ENCODE measurements at places on chromosomes 5 and 9.

- DNase-seq, result no peak
These were observed 78.4 kb downstream of the NDFIP1 start for GRCh38 chr5:142186857-142187594.

- no peak for DNase-seq
These were observed 933 bp upstream of the TGFBR1 start for GRCh38 chr9:99103901-99104458.

DNA sequence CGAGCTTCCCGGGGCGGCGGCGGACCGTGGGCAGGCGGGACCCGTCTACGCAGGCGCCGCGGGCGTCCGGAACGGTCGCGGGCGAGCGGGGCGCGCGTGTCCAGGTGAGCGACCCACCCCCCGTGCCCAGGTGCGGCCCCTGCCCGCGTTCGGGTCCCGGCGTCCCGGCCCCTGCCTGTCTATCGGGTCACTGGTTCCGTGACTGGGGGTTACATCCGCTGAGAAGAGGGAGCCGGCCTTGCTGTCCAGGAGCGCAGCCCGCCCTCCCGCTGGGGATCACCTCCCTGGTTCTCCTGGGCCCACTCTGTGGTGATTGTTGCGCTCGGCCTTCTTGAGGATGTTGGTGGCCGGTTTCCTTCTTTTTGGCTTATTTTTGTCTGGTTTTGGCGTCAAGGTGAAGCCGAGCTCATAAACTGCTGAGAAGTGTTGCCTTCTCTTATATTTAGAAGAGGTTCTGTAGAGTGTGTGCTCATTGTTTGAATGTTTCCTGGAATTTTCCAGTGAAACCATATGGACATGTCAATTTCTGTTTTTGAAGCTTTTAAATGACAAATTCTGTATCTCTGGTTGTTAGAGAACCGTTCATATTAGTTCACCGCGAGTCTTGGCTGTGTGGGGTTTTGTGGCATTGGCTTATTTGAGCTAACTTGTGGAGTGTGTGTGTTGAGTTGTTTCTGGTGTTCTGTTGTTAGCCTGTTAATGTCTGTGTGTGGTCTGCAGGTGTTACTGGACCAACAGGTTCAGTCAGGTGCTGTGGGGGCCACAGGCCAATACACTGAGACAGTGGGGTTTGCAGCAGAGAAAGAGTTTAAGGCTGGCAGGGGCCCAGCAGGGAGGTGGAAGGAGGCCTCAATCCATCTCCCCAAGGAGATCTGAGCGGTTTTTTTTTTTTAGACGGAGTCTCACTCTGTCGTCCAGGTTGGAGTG, 621 bp downstream of the CEP72 start:
- DNase-seq, result no peak

GRCh38 chr5:11681796-11682195, 222.4 kb downstream of the CTNND2 start:
- no peak for DNase-seq

- no peak for DNase-seq
These were observed 215.7 kb upstream of the OTULINL start for GRCh38 chr5:14365831-14366430.

- no peak for DNase-seq
These were observed 64.7 kb upstream of the ATG10 start for GRCh38 chr5:81907012-81907635.

DNA sequence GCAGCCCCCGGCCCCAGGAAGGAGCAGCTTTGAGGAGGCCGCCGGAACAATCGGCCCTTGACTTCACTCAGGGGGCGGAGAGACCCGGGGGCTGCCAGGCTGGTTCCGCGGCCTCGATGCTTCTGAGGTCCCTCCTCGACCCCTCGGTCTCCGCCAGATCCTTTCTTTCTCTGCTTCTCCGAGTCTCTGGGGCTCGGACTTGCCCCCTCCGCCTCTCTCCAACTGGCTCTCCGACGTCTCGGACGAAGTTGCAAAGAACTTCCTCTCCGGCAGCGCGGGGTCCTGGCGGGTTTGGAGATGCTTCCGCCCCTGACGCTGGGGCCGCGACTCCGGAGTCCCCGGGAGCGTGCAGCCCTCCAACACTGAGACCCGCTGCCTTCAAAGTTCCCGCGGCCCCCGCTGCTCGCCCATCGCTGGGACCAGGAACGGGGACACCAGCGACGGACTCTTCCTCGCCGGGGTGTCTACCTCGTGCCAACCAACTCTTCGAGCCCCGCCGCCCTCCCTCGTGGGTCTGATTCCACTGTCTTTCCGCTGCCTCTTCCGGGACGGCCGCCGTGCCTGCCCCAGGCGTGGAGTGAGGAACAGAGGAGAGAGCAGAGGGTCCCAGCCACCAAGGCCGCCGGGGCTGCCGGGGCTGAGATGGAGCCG, 7.0 kb downstream of the PAX5 start:
- no peak for DNase-seq

GRCh38 chr5:141805874-141806595, 72.2 kb downstream of the PCDH1 start:
- DNase-seq, result no peak

GRCh38 chr5:9653811-9654210, 23.7 kb upstream of the TAS2R1 start:
- DNase-seq, result no peak

GRCh38 chr5:154265197-154265773, 74.8 kb downstream of the GALNT10 start:
- DNase-seq, result no peak

- no peak for DNase-seq
These were observed 1040.3 kb downstream of the TLE1 start for GRCh38 chr9:80649001-80649420.

- no peak for DNase-seq
These were observed 197.0 kb downstream of the TAF11L14 start for GRCh38 chr5:17831279-17831678.

DNA sequence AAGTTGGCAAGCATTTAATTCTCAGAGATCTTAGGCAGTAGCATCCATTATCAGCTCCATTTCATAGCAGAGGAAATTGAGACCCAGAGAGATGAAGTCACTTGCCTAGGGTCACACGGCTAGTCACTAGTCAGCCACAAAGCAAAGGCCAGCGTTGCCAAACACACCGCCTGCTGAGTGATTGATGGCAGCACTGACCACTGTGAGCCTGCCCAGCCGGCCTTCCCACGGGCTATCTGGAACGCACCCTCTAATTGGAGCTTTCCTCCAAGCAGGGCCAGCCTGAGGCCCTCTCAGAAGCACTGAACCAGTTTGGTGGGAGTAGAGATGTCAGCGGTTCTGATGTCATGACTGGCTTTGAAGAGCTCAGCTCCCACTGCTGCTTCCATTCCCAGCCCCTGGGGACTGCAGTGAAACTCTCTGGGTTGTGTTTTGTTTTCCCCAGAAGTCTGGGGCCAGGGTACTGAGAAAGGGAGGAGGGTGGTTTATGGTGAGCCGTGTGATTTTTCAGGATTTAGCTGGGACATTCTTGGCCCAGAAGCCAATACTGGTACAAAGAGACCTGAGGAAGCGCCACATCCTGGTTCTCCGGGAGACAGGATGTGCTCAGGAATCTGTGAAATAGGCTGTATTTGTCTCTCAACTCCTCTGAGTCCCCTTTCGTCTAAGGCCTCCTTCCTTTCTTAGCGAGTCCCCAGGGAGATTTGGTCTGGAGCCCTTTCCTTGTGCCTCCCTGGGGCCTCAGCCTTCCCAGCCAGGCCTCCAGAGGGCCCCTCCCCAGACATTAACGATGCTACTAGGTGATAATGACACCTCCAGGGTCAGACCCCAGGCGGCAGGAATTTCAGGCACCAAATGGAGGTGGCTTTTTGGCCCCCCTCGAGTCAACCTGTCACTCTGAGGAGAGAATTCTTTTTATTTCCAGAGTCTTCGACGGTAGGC, 44.5 kb downstream of the SPRY4 start:
- no peak for DNase-seq

- DNase-seq, result no peak
These were observed 124.7 kb downstream of the GABBR2 start for GRCh38 chr9:98584059-98584458.

DNA sequence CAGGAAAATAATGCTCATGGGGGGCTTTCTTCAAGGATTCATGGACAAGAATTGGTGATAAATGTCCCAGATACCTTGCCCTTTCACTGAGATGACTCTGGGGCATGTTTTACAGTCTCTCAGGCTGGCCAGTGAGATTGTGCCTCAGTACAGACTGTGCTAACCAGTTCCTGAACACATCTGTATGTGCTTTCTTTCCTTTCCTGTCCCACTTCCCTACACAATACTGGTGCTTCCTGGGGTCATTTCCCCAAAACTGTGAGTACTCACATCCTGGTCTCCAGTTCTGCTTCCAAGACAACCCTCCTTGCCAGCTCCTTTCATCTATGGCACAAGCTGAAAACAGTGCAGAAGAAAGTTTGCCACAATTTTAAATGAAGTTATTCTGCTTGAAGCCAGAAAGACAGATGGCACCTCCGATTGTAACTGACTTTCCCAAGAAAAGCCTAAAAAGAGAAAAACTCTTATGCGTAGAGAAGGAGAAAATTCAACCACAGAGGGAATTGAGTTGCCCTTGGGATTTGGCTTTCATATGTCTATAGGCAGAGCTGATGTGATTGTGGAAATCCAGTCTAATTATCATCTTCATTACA, 134.7 kb downstream of the DRD1 start:
- no peak for DNase-seq

- no peak for DNase-seq
These were observed 23.8 kb downstream of the TYRP1 start for GRCh38 chr9:12716823-12717600.

DNA sequence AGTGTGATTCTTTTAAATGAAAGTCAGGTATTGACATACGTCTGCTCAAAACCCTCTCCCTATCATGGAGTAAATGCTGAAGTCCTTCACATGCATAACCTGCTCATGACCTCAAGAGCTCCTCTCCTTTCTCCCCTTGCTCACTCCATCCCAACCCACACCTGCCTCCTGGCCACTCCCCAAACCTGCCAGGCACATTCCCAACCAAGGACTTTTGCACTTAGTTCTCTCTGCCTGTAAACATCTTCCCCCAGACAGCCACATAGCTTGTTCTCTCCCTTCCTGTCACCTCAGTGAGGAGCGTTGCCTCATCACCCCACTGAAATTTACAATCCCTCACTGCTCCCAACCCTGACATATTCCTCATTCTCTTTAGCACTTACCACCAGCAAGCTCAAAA, 8.7 kb downstream of the SETD9 start:
- DNase-seq, result no peak

- peak; percentile 76 for DNase-seq
These were observed 476.0 kb upstream of the CD180 start for GRCh38 chr5:67672636-67673035.

GRCh38 chr9:17783227-17783626, 204.4 kb downstream of the SH3GL2 start:
- no peak for DNase-seq

DNA sequence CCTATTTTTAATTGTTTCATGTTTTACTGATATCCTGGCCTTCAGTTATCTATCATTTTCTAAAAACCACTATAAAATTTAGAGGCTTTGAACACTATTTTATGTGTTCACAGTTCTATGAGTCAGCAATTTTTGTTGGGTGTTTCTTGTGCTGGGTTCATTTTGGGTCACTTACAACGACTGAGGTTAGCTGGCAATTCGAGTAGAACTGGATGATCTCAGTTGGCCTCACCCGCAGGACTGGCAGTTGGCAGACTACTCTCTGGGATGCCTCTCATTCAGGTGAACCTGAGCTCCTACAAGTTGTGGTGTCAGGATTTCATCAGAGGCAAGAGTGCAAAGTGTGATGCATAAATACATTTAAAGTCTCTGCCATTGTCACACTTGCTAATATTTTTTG, 151.0 kb upstream of the PAPPA start:
- no peak for DNase-seq

- no peak for DNase-seq
These were observed 15.3 kb upstream of the NDST1 start for GRCh38 chr5:150492621-150493020.

DNA sequence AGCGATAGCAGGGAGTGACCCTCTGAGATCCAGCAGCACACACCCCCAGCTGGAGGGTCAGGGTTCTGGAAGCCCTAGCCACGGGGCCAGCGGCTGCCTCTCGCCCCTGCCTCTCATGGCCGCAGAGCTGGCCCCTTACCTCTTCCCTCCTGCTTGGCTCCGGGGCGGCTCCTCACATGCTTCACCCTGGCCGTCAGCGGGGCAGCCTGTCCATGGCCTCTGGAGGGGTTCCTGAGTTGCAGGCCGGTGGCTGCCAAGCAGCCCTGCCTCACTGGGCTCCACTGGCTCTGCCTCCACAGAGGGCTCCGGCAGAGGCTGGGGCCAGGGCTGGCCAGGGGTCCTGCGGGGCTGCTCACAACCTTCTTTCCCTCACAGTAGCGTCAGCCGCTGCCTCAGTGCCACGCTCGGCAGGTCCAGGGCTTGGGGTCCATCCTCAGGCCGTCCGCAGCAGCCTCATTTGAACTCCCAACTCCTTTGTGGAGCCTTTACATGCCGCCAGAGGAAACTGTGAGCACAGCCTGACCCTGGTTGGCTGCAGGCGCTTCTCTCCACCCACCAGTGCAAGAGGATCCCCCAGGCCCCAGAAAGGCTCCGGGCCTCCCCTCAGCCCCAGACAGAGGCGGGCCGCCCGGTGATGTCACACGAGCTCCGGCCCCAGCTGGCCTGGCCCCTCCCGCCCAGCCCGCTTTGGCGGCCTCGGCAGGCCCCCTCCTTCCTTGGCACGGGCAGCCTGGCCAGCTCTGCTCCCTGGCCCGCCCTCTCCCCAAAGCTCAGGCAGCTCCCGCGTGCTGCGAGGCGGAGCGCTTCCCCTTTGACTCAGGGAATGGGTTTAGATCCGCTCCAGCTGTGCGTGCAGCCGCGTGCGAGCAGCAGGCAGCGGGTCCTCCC, at the start of gene ANGPTL2:
Gene ANGPTL2, minus strand, starts transcription at position 460 of the 888 bp plus-strand sequence. CDS start 13,904 bp downstream, outside the sequence.
- no peak for DNase-seq

DNA sequence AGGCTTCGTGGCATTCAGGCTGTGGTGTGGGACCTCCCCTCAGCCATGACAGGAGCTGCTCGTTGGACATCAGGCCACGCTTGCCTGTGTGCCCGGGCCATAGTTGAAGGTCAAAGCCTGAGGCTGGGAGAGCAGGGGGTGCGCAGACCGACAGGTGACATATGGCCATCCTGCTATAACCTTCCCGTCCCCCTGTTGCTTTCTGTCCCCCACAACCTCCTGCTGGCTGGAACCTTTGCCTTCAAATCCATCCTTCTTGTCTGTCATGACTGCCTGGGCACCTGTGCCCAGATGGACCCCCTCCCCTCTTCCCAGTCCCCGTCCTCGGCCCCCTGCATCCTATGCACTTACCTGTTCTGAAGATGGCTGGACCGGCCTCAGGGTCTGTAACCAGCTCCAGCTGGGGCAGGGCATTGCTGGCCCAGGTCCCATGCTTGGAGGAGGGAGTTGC, 83.2 kb downstream of the WNK2 start:
- no peak for DNase-seq

DNA sequence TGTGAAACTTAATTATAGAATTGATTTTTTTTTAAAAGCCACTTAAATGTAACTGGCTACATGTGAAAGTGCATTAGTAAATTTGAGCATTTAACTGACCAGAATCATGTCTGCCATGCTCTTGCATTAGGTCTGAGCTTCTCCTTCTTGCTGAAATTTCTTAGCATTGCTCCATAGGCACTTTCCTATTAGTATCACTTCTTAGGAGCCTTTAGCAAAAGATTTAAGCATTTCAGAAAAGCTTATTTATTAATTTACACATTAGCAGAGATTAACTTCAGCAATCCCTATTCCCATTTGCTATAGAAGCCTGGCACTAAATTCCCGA, 211.0 kb downstream of the SNX18 start:
- no peak for DNase-seq

GRCh38 chr5:88251048-88251711, 17.5 kb downstream of the TMEM161B start:
- no peak for DNase-seq
